Panc1 (cell line): ENCODE measurements at places on chromosomes 7 and 10. TPM values are rescaled to one million over a fixed set of nuclear protein-coding genes. Genes with fewer than 3 reads are reported as not detected.

- H3K4me1 ChIP-seq: no peaks in the 10 kb centered on the region
- no peak overlapping the region for H3K4me3 ChIP-seq
- H3K27me3 ChIP-seq: no peaks in the 10 kb centered on the region
- peaks cover 3% of the 10 kb centered on the region; the same call in 1 of the 2 replicates for H3K36me3 ChIP-seq
Observed at GRCh38 chr7:80215734-80216133, 81.1 kb downstream of the GNAI1 start.

GRCh38 chr10:22849077-22849805 is 78.6 kb upstream of the ARMC3 start:
- no peaks in the 10 kb centered on the region for H3K4me1 ChIP-seq
- no peaks in the 10 kb centered on the region for H3K27me3 ChIP-seq
- no peaks in the 10 kb centered on the region for H3K36me3 ChIP-seq
- no peak overlapping the region for H3K4me3 ChIP-seq

GRCh38 chr7:136953386-136953785 is 84.9 kb downstream of the CHRM2 start:
- H3K4me3 ChIP-seq: no peak overlapping the region
- DNase-seq: no peak
- no peaks in the 10 kb centered on the region for H3K27me3 ChIP-seq
- no peaks in the 10 kb centered on the region for H3K4me1 ChIP-seq
- H3K36me3 ChIP-seq: no peaks in the 10 kb centered on the region

TMEM229A gene
- total RNA-seq: not detected
